Activated naive CD8-positive, alpha-beta T cell treated with anti-CD3 and anti-CD28 coated beads, Interleukin-2, amount 10 ng/mL, durations not matched to agents 7 days and 5 days (primary cell): ENCODE measurements at places on chromosomes 13 and 19.

DNA sequence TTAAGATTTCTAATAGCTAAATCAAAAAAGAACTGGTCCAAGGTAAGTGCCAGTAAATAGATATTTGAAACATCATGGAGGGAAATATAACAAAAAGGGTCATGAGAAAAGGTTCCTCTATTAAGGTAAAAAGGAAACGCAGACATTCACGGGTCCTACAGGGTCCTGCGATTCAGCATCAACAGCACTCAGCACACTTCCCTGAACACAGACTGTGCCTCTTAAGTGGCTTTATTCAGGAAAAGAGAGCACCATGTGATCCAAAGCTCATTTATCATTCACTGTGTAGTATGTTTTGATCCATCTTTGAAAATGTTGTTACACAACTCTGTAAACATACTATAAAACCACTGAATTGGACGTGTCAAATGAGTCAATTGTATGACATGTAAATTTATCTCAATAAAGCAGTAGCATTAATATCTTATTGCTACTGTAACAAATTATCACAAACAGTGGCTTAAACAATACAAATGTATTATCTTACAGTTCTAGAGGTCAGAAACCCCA, 33.7 kb downstream of the CRYL1 start:
- no peak for DNase-seq
- no peaks in the 10 kb centered on the region for H3K27me3 ChIP-seq
- H3K27ac ChIP-seq: no peak overlapping the region
- no peak overlapping the region for H3K4me3 ChIP-seq

GRCh38 chr13:103692442-103692841, 626.2 kb upstream of the SLC10A2 start:
- H3K4me3 ChIP-seq: no peak overlapping the region
- H3K36me3 ChIP-seq: no peaks in the 10 kb centered on the region
- no peaks in the 10 kb centered on the region for H3K27me3 ChIP-seq
- no peaks in the 10 kb centered on the region for H3K4me1 ChIP-seq
- no peak for DNase-seq

- H3K36me3 ChIP-seq: no peaks in the 10 kb centered on the region
- no peak overlapping the region for H3K4me3 ChIP-seq
- peaks cover under 1% of the 10 kb centered on the region for H3K27me3 ChIP-seq
- no peaks in the 10 kb centered on the region for H3K4me1 ChIP-seq
- no peak overlapping the region for H3K27ac ChIP-seq
- no peak for DNase-seq
Observed at GRCh38 chr13:101308247-101309013, 107.9 kb downstream of the NALCN start.

GRCh38 chr13:93101226-93101734, 125.3 kb upstream of the GPC6 start:
- H3K27ac ChIP-seq: no peak overlapping the region
- no peak overlapping the region for H3K4me3 ChIP-seq
- no peaks in the 10 kb centered on the region for H3K36me3 ChIP-seq
- H3K4me1 ChIP-seq: no peaks in the 10 kb centered on the region
- DNase-seq: no peak

- DNase-seq: no peak
- no peak overlapping the region for H3K4me3 ChIP-seq
- H3K36me3 ChIP-seq: no peaks in the 10 kb centered on the region
- no peaks in the 10 kb centered on the region for H3K27me3 ChIP-seq
- H3K27ac ChIP-seq: no peak overlapping the region
Observed at GRCh38 chr19:33461256-33462111, 60.1 kb downstream of the PEPD start.

- no peaks in the 10 kb centered on the region for H3K36me3 ChIP-seq
- DNase-seq: peak; percentile 78
- H3K27ac ChIP-seq: no peak overlapping the region
- no peaks in the 10 kb centered on the region for H3K27me3 ChIP-seq
Observed at GRCh38 chr19:33235269-33235995, 9.8 kb upstream of the SLC7A10 start.

DNA sequence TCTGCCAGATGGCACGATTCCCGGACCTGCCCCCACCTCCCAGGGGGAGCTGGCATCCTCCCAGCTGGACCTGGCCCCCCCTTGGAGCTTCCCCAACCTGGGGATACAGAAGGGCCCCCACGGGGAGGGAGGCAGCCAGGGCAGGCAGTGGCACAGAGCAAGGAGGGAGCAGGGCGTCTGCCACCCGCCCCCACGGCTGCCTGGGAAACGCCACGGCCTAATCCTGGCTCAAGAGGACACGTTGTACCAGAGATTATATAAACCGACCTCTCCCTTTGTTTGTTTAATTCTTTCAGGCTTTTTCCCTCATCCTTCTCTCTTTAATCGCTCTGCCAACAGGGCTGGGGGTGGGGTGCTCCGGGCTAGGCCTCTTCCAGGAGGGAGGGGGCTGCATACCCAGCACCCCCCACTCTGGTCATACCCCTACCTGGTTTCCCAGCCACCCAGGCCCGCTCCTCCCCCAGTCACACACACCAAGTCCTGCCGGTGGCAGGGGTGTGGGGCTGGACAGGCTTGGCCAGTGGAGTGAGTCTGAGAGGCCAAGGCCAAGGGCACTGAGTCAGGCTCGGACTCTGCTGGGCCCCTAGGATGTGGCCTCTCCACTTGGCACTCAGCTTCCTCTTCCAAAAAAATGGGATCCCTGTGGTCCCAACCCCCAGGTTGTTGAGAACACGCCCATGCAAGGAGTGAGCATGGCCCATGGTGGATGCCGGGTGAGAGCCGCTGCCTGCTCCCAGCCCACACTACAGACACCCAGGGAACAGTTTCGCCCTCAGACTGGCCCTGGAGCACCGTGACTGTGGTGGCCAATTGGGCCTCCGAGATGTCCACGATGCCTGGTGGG, 29.5 kb upstream of the NFIC start:
- H3K27ac ChIP-seq: no peak overlapping the region
- no peaks in the 10 kb centered on the region for H3K36me3 ChIP-seq
- H3K4me1 ChIP-seq: peaks cover 3% of the 10 kb centered on the region
- DNase-seq: no peak
- no peak overlapping the region for H3K4me3 ChIP-seq

DNA sequence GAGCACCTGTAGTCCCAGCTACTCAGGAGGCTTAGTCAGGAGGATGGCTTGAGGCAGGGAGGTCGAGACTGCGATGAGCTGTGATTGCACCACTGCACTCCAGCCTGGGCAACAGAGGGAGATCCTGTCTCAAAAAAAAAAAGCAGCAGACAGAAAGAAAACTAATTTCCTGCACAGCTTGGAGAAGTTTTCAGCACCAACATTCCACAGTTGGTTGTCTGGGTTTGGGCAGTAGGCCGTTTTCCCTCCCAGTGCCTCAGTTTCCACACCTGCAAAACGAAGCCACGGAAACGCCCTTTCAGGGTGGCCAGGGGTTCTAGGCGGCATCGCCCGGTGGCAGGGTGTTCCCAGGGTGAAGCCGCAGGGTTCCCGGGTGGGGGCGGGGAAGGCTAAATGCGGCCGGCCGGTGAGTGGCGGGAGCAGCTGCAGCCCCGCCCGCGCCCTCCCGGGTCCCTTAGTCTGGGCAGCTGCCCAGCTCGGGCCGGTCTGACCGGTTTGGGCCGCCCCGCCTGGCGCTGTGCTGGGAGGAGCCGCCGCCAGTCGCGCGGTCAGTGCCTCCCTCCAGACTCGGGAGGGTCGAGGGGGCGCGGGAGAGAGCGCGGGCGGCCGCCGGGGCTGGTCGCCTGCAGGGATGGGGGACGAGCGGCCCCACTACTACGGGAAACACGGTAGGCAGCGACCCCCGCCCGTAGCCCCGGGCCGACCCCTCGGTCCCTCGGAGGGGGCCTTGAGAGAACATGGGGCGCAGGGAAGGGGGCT, at the start of gene SLC44A2:
Gene SLC44A2, plus strand, starts transcription at position 551 of the 759 bp plus-strand sequence. Its CDS starts 81 bp downstream, at position 632.
- H3K36me3 ChIP-seq: peaks cover 9% of the 10 kb centered on the region
- peak within 1 kb of the TSS; percentile 89 for H3K27ac ChIP-seq
- DNase-seq: no peak

GRCh38 chr13:35499676-35500075, 23.2 kb upstream of the MAB21L1 start:
- H3K27ac ChIP-seq: no peak overlapping the region
- no peak for DNase-seq
- H3K36me3 ChIP-seq: no peaks in the 10 kb centered on the region

DNA sequence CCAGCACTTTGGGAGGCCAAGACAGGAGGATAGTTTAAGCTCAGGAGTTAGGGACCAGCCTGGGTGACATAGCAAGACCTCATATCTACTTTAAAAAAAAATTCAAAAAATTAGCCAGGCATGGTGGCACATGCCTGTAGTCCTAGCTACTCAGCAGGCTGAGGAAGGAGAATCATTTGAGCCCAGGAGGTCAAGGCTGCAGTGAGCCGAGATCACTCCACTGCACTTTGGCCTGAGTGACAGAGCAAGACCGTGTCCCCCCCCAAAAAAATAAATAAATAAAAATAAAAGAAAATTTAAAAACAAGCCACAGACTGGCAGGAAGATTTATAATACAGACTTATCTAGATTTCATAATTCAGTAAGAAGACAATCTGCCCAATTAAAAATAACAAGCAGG, 14.8 kb downstream of the PSPC1 start:
- no peak for DNase-seq
- no peaks in the 10 kb centered on the region for H3K27me3 ChIP-seq

DNA sequence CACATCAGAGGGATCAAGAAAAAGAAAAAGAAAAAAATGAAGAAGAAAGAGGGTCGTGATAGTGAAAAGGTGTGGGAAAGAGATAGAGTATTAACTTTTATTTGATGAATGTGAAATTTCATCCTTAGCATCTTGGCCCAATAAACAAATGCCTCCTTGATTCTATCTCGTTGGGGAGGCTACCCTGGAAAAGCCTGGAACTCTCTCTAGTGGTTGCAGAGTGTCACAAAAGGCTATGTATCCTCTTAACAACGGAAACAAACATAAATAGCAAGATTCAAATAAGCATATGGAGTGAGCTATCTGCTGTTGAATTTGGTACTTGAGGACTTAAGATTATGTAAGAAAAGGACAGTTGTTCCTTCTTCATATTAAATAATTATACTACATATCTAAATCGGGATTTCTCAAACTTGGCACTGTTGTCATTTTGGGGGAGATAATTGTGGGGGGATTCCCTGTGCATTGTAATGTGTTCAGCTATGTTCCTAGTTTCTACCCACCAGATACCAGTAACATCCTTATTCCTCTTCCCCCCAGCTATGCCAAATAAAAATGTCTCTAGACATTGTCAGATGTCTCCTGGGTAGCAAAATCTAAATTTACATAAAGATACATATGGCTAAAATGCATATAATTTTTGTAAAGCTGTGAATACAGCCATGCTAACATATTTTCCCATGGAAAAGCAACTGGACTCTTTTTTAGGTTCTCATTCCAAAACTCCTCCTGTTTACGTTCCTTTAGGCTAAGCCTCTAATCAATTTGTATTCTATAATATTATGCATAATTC, 557.2 kb downstream of the DCT start:
- H3K36me3 ChIP-seq: no peaks in the 10 kb centered on the region
- H3K4me3 ChIP-seq: no peak overlapping the region
- H3K27me3 ChIP-seq: peaks cover 2% of the 10 kb centered on the region
- H3K27ac ChIP-seq: no peak overlapping the region
- H3K4me1 ChIP-seq: no peaks in the 10 kb centered on the region

- no peaks in the 10 kb centered on the region for H3K27me3 ChIP-seq
- H3K4me3 ChIP-seq: no peak overlapping the region
- no peaks in the 10 kb centered on the region for H3K36me3 ChIP-seq
- H3K27ac ChIP-seq: no peak overlapping the region
- no peaks in the 10 kb centered on the region for H3K4me1 ChIP-seq
- no peak for DNase-seq
Observed at GRCh38 chr13:64007339-64007738, 2591.7 kb upstream of the PCDH20 start.

DNA sequence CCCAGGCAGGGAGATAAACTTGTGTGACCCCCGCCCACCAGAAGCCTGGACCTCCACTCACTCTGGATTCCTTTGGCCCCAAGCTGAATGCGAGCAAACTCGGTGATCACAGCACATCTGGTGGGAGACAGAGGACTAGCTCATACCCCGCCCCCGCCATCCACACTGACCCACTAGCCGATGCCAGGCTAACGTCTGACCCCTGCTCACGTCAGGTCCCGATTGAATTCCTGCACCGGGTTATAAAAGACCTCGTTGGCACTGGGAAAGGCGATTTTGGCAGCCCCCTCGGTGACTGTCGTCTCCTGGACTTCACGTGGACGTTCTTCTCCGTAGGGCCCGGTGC, 631 bp downstream of the TRMT1 start:
- DNase-seq: no peak
- peaks cover 17% of the 10 kb centered on the region for H3K4me1 ChIP-seq
- no peaks in the 10 kb centered on the region for H3K27me3 ChIP-seq
- peaks cover 5% of the 10 kb centered on the region for H3K36me3 ChIP-seq
- H3K4me3 ChIP-seq: peak overlapping the region; percentile 92

GRCh38 chr19:45153339-45154063, 7.3 kb downstream of the NKPD1 start:
- peaks cover 41% of the 10 kb centered on the region for H3K27me3 ChIP-seq
- peaks cover 5% of the 10 kb centered on the region for H3K36me3 ChIP-seq
- DNase-seq: peak; percentile 65
- no peak overlapping the region for H3K27ac ChIP-seq
- H3K4me1 ChIP-seq: peaks cover 19% of the 10 kb centered on the region

- H3K27me3 ChIP-seq: peaks cover 17% of the 10 kb centered on the region
- H3K27ac ChIP-seq: no peak overlapping the region
- H3K36me3 ChIP-seq: no peaks in the 10 kb centered on the region
- no peak for DNase-seq
- peaks cover 22% of the 10 kb centered on the region for H3K4me1 ChIP-seq
Observed at GRCh38 chr13:24724714-24725113, 39.3 kb upstream of the RNF17 start.

DNA sequence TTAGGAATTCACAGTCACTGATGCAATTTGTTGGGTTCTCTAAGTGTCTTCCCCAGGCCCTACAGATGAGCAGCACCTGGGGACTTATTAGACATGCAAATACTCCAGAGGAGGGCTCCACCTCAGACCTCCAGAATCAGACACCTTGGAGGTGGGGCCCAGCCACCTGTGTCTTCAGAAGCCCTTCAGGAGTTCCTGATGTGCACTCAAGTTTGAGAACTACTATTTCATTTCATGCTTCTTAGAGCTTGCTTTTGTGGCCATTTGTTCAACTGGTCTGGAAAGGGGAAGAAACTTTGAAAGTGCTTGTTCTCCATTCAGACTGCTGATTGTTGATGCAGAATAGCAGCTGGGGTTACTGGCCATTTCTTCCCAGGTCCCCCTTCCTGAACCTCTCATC, 472.0 kb downstream of the COG6 start:
- peaks cover 10% of the 10 kb centered on the region for H3K36me3 ChIP-seq
- no peak for DNase-seq
- H3K4me3 ChIP-seq: no peak overlapping the region
- peaks cover 35% of the 10 kb centered on the region for H3K4me1 ChIP-seq
- no peaks in the 10 kb centered on the region for H3K27me3 ChIP-seq
